NCI-H2171 treated with DMSO at 0.1 percent for 48 hours (cell line): ENCODE measurements at places on chromosomes 2 and 18.

DNA sequence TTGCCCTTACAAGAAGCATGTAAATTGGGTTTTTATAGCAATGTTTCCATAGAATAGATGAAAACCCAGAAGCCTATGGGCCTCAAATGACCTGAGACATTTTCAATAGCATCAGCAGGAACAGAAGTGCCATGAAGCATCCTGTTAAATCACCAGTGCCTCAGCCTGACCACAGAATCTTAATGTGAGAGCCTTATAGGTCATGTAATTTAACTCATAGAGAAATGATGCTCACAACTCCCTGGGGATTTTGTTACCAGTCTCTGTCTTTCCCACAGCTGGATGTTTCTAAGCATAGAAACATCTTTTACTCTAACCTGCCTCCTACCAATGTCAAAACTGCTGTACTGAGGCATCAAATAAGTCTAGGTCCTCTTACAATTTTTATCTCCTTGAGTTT lies 295.8 kb upstream of the ACVR2A start:
- no peak for DNase-seq

GRCh38 chr2:226098861-226099745 lies 699.6 kb downstream of the NYAP2 start:
- no peak for DNase-seq

- peak; percentile 62 for DNase-seq
Measured at GRCh38 chr18:59387687-59388565, 28.9 kb upstream of the LMAN1 start.

GRCh38 chr2:129004940-129005490 lies 686.3 kb upstream of the HS6ST1 start:
- no peak for DNase-seq

- no peak for DNase-seq
Measured at GRCh38 chr2:239583171-239583878, 182.5 kb upstream of the HDAC4 start.

DNA sequence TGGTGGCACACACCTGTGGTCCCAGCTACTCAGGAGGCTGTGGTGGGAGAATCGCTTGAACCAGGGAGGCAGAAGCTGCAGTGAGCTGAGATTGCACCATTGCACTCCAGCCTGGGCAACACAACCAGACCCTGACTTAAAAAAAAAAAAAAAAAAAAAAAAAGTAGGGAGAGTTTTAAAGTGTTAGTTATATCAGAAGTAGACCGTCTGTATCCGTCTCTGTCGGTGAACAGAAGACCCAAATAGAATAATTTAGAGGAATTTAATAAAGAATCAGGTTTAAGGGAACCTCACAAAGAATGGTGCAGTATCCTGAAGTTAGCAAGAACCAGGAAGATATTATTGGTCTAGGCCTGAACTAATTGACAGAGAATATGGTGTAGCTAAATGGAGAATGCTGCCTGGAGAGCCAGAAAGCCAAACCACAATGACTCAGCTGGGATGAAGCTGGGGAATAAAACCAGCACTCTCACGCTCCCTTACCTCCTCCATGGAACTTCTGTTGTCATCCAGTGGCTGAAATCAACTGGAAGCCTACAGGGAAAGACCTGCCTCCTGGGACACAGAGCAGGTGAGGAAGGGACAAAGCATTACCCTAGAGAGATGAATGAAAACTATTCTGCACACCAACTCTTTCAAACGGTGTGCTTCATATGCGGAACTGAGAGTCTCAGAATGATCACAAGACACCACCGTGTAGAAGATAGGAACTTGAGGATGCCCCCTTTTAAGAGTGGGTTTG lies 39.1 kb upstream of the PLEKHM3 start:
- no peak for DNase-seq

- DNase-seq, result peak; percentile 33
Measured at GRCh38 chr2:32534831-32535230, 93.0 kb upstream of the TTC27 start.
